Caudate nucleus (tissue), 63 donors: ENCODE measurements at places on chromosomes 5 and 9.

DNA sequence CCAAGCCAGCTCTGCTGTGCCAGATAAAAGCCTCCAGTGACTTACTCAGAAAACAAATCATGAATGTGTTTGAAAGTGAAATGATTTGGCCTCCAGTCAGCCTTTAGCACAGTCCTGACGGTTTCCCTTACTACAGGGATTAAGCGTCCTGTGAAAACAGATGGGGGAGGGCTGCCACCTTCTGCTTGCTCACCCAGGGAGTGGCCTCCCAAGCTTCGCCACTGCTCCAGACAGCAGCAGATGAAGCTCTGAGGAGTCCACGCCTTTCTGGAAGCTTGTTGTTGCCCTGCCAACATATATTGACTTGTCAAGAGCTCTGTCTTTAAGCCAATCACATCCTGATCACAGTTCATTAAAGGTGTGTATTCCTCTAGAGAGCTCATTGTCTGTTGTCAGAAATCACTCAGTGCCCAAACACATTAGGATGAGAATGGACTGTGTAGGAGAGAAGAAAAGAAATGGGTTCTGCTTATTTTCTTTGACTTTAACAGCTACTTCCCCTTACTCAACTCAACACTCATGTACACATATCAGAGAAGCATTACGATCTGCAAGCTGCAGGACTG, 4.9 kb upstream of the FYB1 start:
- DNase-seq = no peak

- no peak for DNase-seq
Observed at GRCh38 chr9:107147134-107147533, 135.9 kb upstream of the RAD23B start.

DNA sequence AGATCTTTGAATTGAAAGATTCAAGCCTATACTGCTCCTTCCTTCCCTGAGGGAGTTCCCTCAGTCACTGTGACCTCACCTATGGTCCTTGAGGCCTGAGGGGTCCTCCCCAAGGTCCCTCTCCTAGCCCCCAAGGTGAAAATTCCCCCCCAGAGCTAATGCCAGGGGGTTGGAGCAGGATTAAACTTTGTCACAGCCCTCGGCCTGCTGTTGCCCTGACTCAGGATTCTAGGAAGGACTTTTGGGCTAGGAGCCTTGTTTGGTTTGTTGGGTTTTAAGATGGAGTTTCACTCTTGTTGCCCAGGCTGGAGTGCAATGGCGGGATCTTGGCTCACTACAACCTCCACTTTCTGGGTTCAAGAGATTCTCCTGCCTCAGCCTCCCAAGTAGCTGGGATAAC, 123.2 kb downstream of the C5orf15 start:
- DNase-seq = no peak

- peak; percentile 23 for DNase-seq
Observed at GRCh38 chr9:97470076-97470475, 31.4 kb upstream of the TMOD1 start.

GRCh38 chr9:137892424-137893191, 15.0 kb downstream of the CACNA1B start:
- peak; percentile 32 for DNase-seq

- DNase-seq = no peak
Observed at GRCh38 chr9:105972466-105973204, 278.3 kb downstream of the TMEM38B start.

DNA sequence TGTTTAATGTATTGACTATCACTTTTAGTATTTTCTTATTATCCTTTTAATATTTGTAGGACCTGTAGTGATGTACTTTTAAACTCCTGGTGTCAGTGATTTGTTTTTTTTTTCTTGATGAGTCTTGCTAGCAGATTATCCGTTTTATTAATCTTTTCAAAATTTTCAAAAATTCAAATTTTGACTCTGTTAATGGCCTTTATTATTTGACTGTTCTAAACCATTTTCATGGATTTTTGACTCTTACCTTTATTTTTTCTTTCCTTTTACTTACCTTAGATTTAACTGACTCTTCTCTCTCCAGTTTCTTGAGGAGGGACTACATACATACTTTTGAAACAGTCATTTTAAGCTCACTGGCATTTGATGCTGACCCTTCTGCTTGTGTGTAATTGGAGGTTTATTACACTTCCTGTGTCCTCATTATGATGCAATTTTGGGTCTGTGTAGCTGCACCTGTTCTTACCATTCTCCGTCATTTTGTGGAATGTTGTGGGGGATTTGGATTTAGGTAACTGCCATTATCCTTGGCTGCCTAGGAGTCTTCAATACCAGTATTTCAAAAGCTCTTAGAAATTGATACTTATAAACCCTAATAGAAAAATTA, 32.0 kb upstream of the EXOC3 start:
- no peak for DNase-seq

- DNase-seq = no peak
Observed at GRCh38 chr5:122030251-122030650, 47.8 kb downstream of the LOX start.

DNA sequence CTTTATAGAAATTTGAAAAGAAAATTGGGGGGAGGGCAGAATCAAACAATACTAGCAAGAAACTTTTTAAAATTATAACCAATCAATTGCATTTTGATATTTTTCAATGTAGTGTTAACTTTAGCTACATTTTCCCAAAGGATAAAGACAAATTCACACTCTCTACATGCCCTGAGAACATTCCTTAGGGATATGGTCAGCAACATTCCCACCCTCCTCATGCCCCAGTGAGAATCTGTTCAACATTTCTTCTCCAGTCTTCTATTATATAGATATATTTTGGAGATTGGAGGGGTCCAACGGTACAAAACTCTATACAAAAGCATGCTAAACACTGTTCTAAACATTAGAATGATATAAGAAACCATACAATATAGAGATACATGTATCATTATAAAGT, 11.6 kb upstream of the PRR16 start:
- no peak for DNase-seq

- DNase-seq = peak; percentile 71
Observed at GRCh38 chr5:172417983-172418630, 36.2 kb downstream of the SH3PXD2B start.

- DNase-seq = no peak
Observed at GRCh38 chr9:122988920-122989621, 44.4 kb upstream of the GPR21 start.

DNA sequence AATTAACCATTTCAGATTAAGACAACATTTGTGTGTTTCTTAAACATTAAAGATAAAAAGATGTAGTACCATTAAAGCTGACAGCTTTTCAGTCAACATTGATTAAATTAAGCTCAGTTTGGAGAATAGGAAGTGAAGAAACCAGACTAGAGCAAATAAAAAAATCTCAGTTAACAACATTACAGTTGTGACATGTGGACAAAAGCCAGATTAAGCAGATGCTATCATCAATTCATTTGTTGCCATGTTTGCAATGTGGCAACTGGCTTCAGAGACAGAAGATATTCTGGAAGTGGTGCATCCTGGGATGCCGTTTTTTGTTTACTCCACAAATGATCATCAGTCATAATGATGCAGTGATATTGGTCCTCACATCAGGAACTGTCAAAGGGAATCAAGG, 70.3 kb upstream of the CNTLN start:
- no peak for DNase-seq

DNA sequence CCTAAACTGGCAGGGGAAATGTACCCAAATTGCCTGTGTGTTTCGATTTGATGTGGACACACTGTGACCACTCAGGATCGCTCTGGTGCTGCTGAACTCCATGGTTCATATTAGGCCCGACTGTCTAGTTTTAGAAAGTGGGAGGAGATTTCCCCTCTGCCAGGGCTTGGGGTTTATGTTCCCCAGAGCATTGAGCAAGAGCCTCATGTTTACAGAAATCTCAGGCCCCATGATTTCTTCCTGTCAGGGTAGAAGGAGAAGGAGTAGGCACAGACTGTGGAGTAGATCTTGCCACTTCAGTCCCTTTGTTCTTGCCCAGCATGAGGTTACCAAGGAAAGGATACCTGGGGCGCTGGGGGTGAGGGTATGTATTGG, 40.8 kb upstream of the GLRX start:
- no peak for DNase-seq

DNA sequence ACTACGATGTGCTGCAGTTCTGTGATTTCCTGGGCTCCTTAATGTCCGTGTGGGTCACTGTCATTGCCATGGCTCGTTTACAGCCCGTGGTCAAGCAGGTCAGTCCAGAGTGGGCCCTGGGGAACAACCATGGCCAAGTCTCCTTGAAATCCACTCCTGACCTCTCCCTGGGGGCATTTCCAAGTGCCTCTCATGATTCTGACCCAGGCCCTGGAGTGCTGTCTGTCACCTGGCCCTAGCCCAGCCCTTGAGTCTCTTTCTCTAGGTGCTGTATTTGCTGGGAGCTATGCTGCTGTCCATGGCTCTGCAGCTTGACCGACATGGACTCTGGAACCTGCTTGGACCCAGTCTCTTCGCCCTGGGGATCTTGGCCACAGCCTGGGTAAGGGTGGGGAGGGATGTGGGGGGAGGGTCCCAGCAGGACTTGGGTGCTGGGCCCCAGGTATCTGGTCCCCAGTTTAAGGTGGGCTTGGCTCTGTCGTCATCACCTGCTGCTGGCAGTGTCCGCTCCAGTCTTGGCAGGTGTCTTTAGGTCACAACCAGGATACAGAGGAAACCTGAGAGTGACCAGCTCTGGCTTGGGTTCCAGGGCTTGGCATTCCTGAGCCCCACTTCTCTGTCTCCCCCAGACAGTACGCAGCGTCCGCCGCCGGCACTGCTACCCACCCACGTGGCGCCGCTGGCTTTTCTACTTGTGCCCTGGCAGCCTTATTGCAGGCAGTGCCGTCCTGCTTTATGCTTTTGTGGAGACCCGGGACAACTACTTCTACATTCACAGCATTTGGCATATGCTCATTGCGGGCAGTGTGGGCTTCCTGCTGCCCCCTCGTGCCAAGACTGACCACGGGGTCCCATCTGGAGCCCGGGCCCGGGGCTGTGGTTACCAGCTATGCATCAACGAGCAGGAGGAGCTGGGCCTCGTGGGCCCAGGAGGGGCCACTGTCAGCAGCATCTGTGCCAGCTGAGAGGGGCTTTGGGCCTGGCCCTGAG, 17.0 kb downstream of the OR13J1 start:
- DNase-seq = no peak

DNA sequence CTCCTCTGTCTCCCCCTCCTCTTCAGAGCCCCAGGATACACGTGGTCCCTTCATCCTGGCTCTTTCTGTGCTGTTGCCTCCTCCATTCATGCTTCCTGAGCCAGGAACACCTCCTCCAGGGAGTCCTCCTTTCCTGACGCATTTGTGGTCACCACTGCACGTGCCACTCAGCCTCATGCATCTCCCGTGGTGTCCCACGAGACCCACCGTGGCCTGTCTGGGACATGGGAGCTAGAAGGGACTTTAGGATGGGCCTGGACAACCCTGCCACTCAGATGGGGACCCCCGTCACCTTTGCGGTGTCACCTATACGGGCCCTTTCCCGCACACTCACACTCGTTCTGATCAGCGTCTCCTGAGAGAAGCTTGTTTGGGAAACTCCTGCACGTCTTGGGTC, 6.7 kb downstream of the GLIPR2 start:
- DNase-seq = no peak

- DNase-seq = no peak
Observed at GRCh38 chr5:137560420-137560819, 61.3 kb upstream of the SPOCK1 start.

DNA sequence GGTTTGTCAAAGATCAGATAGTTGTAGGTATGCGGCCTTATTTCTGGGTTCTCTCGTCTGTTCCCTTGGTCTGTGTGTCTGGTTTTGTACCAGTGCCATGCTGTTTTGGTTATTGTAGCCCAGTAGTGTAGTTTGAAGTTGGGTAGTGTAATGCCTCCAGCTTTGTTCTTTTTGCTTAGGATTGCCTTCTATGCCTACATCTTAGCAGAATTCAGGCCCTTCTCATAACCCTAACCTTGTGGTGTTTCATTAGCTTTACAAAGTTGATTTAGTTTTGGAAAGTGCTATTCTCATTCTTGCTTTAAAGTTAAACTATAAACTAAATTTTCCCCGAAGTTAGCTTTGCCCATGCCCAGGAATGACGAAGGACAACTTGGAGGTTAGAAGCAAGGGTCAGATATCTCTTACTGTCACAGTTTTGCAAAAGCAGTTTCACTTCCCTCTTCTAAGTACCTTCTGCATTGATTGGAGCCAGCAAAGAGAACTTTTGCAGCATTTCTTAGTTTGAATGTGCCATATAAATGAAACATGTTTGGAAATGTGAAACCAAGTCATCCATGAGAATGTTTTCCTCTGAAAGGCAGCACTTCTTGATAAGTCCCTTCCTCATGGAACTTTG, 274.3 kb upstream of the DMRT1 start:
- no peak for DNase-seq

DNA sequence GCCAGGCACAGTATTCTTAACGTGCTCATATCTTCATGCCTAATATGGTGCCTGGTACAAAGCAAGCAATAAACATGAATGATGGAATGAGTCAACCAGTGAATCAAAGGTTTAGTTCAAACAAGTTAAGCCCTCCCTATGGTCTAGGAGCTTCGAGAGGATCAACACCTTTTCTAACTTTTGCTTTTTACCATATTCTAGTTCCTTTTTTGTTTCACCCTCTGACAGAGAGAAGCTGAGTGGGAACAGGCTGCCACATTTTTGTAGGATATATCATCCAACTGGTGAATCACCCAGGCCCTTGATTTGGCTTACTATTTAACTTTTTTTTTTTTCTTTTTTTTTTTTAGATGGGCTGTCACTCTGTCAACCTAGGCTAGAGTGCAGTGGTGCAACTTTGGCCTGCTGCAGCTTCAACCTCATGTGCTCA, 39.3 kb upstream of the TNC start:
- peak; percentile 1 for DNase-seq

- no peak for DNase-seq
Observed at GRCh38 chr5:173172166-173172565, 27.8 kb downstream of the BNIP1 start.

DNA sequence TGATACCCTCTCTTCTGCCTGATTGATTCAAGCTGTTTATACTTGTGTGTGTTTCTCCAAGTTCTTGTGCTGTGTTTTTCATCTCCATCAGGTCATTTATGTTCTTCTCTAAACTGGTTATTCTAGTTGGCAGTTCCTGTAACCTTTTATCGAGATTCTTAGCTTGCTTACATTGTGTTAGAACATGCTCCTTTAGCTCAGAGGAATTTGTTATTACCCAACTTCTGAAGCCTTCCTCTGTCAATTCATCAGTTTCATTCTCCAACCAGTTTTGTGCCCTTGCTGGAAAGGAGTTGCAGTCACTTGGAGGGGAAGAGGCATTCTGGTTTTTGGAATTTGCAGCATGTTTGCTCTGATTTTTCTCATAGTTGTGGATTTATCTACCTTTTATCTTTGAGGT, 126.2 kb upstream of the FTMT start:
- DNase-seq = no peak

DNA sequence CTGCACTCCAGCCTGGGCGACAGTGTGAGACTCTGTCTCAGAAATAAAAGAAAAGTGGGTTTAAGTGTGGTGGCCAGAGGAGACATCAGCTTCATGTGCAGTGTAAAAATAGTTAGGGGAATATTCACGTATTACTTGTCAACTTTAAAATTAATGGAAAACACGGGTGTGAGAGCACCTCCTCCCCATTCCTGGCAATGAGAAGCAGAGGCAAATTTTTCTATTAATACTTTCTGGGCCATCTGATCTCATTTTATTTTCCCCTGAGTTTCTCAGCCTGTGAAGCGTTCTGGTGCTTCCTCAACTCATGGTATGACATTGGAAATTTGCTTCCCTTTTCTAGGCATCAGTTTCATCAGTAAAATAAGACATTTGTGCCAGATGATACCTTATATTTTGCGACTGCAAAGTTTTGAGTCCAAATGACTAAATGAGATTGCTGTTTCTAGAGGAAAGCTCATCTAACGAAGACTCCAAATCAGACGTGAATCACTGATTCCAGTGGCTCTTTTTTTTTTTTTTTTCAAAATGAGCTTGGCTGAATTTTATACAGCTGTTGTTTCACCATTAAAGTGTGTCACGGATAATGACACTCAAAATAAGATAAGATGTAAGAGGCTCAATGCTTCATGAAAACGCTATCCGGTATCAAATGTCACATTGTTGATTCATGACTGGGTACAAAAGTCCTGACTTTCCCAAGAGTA, 104.6 kb downstream of the MSX2 start:
- DNase-seq = no peak
